ENCODE measurements at places on chromosomes 7 and 10. TPM values are rescaled to one million over a fixed set of nuclear protein-coding genes. Genes with fewer than 3 reads are reported as not detected.

SHH gene
- total RNA-seq, result not detected

FGL2 gene
- 1.6 TPM for total RNA-seq

UPK3BL2 gene
- 88.8 TPM for total RNA-seq

SYT15B gene
- total RNA-seq, result 0.88 TPM

GSTO2 gene
- 25.1 TPM for total RNA-seq

TACC2 gene
- total RNA-seq, result 90.0 TPM

HMX2 gene
- not detected for total RNA-seq

UTF1 gene
- not detected for total RNA-seq

TEX36 gene
- total RNA-seq, result not detected

GIMAP1 gene
- 0.44 TPM for total RNA-seq

TMEM176A gene
- total RNA-seq, result 2.6 TPM

KIAA1549 gene
- 0.20 TPM for total RNA-seq

ZNF239 gene
- 0.64 TPM for total RNA-seq

ITPRID1 gene
- total RNA-seq, result 0.28 TPM

PAX4 gene
- not detected for total RNA-seq

CDC14C gene
- total RNA-seq, result not detected

Data from esophagus mucosa (tissue), 1 donor.